ENCODE measurements at places on chromosomes 11 and 22. TPM values are rescaled to one million over a fixed set of nuclear protein-coding genes. Genes with fewer than 3 reads are reported as not detected.

- DNase-seq, result no peak
Measured at GRCh38 chr11:11701070-11701469, 79.3 kb upstream of the GALNT18 start.

The CCDC89 gene
- 0.22 TPM for total RNA-seq

DNA sequence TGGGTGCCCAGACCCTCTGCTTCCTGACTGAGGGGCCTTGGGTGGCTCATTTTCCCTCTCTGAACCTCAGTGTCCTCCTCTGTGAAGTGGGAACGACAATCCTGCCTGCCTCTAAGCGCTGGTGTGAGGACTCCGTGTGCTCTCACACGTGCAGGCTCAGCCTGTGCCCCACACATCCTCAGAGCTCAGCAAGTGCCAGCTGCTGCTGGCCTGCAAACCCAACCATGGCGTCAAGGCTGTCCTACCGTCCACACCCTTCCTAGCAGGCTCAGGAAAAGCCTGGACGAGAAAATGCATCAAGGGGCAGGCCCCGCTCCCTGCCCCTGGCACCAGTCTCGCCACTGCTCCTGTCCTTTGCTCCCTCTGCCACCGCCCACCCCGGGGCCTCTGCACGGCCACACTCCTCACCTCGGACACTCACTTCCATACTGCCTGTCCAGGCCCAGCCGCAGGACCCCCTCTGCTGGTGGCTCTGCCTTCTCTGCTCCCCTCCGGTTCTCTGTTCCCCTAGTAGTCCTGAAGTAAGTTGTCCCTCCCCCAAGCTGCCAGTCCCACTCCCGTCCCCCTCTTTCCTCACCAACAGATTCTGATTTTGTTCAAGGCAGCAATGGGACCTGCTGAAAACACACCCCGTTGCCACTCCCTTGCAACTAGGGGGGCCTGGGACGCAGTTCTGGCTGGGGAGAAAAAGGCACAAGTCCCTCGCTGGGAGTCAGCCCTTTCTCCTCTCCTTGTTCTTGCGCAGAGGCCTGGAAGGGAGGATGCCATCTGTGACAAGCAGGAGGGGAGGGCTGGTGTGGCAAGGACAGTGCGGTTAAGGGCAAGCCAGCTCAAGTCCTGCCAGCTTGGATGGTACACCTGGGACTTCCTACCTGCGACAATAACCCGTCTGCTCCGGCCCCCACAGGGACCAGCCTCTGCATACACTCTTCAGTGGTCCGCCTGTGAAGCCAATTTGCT is 62.2 kb downstream of the ARFGAP3 start:
- DNase-seq, result no peak

The OR51B4 gene
- total RNA-seq, result not detected

The OR51B5 gene
- not detected for total RNA-seq

- no peak for DNase-seq
Measured at GRCh38 chr22:46290121-46290842, 6.4 kb upstream of the GTSE1 start.

DNA sequence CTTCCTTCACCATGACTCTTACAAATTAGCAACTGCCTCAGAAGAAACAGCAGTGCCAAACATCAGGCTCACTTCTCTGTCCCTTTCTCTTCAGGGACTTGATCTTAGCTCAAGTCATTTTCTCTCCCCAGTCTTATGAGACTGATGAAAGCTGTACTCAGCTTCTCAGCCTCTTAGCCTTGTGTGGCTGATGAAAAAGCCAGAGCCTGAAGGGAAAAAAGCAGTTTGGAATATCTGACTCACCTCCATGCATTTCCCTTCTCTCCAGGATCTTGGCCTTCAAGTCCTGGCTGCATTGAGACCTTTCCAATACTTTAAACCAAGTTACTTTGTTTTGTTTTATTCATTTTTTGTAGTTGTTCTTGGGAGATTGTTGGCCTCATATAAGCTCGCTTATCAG is 195.9 kb downstream of the SPON1 start:
- DNase-seq, result no peak

DNA sequence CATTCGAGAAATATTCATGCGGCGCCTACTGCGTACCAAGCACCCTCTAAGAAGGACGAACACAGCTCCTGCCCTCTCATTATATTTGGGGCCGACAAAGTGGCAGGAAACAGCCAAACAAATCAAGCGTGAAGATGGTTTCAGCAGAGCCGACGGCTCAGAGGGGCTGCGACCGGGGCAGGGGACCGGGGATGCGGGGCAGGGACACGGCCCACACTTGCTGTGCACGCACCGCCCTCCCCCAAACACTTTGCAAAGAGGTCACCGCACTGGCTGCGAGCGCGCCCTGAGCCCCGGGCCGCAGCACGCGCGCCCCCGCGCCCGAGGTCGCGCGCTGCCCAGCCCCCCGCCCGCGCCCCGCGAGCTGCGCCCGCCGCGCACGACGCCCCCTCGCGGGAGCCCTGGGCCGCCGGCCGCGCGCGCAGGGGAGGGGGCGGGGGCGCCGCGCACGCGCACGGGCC is 255 bp upstream of the SYNGR1 start:
- no peak for DNase-seq

DNA sequence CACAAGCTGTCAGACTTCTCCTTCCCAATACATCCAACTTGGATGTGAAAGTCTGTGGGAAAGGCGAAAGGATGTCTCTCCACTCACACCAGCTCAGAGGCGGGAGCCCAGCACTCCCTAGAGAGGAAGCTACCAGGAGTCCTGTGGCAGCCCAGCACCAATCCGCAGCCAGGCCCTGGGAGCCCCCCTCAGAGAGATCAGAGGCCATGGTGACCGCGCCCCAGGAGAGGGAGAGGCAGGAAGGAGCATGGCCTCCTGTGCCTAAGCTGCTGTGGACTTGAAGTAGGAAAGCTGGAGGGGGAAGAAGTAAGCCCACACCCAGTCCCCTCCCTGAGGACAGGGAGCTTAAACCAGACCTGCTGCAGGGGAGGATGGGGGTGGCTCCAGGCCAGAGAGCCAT is 24.4 kb upstream of the IGSF9B start:
- DNase-seq, result no peak

DNA sequence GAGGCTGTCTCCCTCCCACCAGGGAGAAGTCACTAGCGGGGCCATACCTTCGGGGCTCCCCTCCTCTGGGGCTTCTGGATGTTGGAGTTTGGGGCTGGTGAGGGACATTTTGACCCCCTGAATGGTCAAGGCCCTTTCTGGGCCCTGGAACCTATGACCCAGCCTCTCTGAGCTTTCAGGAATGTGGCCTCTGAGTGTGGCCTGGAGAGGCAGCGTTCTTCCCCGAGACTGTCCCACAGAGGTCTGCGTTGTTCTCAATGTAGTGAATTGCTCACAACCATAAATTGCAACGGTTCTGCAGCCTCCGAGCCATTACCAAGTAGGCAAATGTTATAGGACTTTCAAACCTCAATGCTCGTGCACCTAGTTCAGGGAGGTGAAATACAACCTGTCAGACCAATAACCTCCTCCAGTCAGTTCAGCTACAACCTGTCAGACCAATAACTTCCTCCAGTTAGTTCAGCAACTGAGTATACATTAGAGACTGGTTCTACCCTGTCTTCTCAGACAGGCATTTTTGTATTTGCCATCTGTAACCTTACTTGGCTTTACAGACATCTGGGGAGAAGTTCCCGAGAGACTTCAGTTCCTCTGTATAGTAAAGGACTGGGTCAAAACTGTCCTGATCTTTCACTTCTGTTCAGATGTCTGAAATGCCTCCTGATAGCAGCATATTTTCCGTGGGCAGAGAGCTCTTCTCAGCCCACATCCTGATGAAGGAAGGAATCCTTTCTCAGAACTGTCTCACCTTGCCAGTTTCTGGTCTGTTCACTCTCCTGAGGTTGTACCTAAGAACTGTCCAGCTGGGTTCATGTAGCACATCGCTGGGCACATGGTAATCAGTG is 34.2 kb downstream of the MICAL2 start:
- DNase-seq, result no peak

- no peak for DNase-seq
Measured at GRCh38 chr11:126415128-126415527, 59.6 kb downstream of the ST3GAL4 start.

DNA sequence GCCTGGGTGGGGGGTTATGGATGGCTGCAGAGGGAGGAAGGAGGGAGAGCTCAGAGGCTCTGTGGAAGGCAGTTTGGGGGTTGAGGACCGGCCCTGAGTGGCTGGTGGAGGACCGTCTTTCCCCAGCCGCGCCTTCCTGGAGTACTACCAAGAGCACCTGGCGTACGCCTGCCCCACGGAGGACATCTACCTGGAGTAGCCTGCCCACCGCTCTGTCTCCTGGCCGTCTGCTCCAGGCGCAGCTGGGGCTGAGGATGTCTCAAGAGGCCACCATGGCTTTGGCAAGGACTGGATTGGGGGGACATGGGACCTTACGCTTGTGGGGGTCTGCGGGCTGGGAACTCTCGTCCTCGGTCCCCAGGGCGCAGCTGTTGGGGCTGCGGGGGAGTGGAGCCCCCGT is 10.0 kb downstream of the MAPK8IP2 start:
- no peak for DNase-seq

The OR52I1 gene
- not detected for total RNA-seq

The VPS37C gene
- 10.3 TPM for total RNA-seq

The FAT3 gene
- total RNA-seq, result not detected

GRCh38 chr11:103370076-103370475 is 260.9 kb downstream of the DYNC2H1 start:
- no peak for DNase-seq

The LINC01488 gene
- not detected for total RNA-seq
